ENCODE measurements at places on chromosomes 7 and 10.

GRCh38 chr10:88525371-88526069 is 57.6 kb downstream of the RNLS start:
- no peak for DNase-seq

GRCh38 chr7:91128683-91129348 is 135.4 kb upstream of the FZD1 start:
- DNase-seq: no peak

DNA sequence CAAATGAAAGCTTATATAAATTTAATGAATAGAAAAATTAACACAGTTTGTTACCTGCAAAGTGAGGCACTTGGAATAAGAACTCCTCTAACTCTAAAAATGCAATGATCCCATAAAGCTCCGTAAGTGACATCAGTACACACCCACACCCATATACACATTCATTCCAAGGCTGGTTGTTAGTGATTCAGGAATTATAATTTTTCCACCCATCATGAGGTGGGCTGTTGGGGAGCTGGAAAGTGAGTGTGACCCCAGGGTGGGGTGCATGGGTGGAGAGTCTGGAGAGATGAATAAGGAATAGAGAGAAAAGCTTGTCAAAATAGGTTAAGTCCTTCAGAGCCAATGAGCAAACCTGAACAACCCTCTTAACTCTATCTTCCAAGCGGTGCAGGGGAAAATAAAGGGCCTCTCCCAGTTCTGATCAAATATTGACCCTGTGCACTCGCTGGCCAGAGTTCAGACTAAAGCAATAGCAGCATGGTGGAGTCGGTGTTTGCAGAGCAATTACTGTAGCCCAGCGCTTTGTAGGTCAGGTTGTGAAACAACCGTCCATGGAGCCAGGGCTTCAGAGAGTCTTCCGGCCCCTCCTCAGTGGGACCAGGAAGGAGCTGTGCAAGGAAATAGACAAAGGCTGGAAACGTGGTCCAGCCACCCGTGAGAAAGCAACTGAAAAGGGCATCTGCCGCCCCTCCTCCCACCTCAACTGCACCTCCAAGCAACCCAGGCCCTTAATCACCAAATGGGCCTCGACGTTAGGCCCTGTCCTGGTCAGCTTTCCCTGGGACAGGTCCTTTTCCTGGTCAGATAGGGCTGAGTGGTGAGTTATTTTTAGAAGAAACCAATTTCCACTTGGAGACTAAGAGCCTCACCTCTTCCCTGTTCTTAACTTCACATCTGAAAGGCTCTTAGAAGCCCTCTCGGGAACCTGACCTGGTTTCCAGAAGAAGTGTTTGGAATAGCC is 61.2 kb downstream of the SH3PXD2A start:
- DNase-seq: no peak

- no peak for DNase-seq
These were observed 27.2 kb upstream of the ARMS2 start for GRCh38 chr10:122427280-122427679.
